WERI-Rb-1 (cell line): ENCODE measurements at places on chromosomes 12 and 14.

- DNase-seq: no peak
Observed at GRCh38 chr12:31507966-31508365, 83.0 kb downstream of the DENND5B start.

- no peak for DNase-seq
Observed at GRCh38 chr12:51663390-51663789, 72.4 kb downstream of the SCN8A start.

- no peak for DNase-seq
Observed at GRCh38 chr12:78977304-78977867, 112.8 kb downstream of the SYT1 start.

DNA sequence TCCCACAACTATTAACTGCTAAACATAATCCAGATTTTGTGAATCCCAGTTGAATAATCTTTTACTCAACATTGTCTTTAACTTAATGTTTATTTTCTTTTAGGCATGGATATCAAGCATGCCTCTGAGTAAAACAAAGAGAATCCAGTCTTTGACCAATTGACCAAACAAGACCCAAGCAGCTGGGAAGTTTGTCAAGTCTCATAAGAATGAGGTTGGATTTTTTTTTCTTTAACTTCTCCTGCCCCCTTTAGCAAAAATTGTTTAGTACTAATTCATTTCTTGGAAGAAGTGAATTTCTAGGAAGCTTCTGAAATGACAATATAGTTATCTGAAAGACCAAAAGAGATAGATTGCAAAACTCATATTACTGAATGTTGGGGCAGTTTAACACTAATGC, 89.9 kb downstream of the OTOGL start:
- no peak for DNase-seq

DNA sequence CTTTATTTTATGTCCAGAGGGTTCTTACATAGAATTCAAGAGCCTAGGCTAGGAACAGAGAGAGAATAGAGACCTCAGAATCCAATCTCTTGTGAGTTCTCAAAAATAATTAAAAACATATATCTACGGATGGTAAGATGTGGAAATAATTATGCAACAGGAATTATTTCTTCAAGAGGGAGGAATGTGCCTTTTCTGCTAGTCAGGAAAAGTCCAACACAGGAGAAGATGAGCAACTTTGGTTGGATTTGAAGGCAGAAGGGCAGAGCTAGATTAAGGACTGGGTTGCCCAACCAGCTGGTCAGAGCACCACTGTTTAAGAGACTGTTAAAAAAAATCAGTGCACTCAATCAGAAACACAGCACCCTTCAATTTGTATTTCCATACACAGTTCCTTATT, 365.5 kb downstream of the ETNK1 start:
- DNase-seq: no peak

GRCh38 chr12:5987573-5987972, 42.5 kb upstream of the ANO2 start:
- DNase-seq: no peak

GRCh38 chr14:34496679-34497513, 34.9 kb upstream of the SPTSSA start:
- DNase-seq: no peak

DNA sequence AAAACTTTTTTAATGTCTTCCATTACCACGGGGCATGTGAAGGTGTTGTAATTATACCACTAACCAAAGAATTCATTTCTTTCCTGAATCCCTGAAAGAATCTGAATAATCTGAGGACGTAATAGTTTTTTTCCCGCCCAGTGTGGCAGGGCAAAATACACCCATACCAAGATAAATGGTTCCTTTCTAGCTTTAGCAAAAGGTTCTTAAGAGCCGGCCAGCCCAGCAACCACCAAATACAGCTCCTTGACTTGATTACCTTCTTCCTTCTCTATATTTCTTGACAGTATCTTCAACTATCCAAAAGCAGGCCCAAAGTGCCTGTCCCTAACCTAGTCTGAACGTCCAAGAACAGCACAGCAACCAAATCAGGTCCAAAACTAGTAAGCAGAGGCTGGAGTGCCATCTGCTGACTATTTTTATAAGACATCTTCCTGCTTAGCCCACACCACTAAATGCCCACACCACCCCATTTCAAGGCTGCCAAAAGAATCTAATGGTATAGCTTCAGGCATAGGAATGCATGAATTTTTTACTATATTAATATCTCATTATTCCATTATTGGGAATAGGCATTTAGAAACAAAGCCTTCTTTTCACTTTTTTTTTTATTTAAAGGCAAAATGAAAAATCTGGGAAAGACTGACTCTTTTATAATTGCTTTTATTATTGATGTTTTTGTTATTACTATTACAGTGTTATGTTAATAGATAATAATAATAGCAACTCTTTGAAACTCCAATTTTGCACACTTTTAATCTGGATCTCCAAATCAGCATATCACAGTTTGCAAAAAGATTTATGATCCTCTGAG, 524.4 kb downstream of the MED13L start:
- peak; percentile 43 for DNase-seq

DNA sequence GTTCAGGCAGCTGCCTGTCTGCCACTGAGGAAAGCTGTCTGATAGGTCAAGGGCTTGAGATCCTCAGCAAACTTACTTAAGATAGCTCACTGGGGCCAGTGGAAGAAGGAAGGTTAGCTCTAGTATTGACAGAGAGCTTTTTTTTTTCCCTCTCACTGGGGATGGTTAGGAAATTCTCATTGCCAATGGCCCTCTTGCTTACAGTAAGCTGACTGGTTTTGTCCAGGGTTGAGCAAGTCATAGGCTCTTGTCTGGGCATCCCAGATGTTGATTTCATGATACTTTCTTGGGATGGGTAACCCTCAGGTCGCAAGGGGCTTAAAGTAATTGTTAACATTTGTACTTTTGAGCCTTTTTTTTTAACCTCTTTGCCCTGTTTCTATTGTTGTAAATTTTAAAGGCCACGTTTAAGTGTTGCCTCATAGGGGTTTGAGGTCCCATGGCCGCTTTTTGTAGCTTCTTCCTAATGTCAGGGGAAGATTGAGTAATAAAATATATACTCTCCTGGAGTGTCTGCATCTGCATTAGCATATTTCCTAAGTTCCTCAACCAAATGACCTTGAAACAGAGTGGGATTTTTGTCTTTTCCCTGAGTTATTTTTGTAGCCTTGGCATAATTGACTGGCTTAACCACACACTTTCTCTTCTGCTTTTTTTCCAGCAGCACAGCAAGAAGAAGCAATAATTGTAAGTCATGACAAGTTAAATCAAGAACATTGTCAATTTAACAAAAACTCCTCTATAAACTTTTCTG, 716.0 kb downstream of the LRFN5 start:
- DNase-seq: no peak

DNA sequence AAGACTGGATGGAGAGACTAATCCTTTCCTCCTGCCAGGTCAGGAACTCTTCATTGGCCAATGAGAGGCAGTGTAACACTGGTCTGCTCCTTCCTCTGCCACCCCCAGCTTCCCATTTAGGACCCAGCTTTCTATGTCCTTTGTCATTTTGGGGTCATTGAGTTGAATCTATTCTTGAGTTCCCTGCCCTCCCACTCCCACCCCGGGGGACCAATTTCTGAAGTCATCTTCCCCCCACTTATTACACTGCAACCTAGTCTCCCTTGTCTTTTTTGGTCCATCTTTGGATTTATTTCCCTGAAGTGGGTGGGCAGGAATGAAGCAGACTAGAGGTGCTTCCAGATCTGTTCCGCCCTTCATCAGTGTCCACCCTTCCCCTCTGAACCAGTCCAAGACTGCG, 7.6 kb upstream of the ITGA5 start:
- DNase-seq: no peak

DNA sequence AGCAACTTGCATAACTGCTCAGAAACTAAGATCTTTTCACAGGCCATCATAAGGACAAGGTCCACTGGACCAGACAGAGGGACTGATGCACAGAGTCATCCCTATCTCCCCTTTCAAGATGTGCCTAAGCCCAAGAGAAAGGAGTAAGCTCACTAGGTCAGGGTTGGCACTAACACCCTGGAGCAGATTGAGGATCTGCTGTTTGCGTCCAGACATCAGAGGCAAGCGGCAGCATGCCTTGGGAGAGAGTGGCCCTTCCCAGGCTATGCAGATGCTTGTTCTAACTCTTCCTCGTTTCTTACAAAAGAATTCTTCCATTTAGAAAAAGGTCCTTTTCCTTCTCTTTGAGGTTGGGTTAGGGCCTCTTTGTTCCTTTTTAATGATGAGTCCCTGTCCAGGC, 187.2 kb downstream of the KCNA5 start:
- DNase-seq: no peak

- DNase-seq: no peak
Observed at GRCh38 chr14:38038986-38039385, 168.7 kb upstream of the SSTR1 start.

GRCh38 chr12:131101703-131102492, 148.2 kb downstream of the ADGRD1 start:
- no peak for DNase-seq

GRCh38 chr12:98635657-98636323, 8.8 kb downstream of the IKBIP start:
- no peak for DNase-seq

GRCh38 chr12:110436231-110436630, 13.9 kb downstream of the ARPC3 start:
- DNase-seq: no peak

GRCh38 chr14:105280525-105280924, 20.3 kb downstream of the BRF1 start:
- no peak for DNase-seq

DNA sequence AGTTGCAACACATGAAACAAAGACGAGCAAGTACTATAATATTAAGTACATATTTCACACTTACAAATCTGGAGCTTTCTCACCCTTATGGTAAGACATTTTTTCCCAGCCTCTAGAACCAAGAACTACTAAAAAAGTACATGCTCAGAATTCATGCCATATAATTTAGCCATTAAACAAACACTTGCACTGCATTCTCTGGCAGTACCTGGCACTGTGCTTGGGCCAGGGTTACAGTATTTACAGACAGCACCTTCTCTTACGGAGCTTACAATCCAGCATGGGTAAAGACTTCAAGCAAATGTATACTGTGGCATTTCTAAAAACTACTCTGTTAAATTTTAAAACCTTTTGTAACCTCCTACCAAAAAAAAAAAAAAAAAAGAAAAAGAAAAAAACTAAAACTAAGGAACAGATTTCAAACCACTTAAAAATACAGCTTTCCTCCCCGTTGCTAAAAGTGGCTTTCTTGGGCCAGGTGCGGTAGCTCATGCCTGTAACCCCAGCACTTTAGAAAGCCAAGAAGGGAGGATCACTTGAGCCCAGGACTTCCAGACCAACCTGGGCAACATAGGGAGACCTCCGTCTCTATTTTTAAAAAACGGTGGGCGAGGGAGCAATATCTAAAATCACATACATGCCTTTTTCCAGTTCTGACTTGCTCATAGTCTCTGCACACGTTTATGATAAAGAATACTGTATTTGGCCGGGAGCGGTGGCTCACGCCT, 956 bp downstream of the GNPTAB start:
- DNase-seq: no peak

DNA sequence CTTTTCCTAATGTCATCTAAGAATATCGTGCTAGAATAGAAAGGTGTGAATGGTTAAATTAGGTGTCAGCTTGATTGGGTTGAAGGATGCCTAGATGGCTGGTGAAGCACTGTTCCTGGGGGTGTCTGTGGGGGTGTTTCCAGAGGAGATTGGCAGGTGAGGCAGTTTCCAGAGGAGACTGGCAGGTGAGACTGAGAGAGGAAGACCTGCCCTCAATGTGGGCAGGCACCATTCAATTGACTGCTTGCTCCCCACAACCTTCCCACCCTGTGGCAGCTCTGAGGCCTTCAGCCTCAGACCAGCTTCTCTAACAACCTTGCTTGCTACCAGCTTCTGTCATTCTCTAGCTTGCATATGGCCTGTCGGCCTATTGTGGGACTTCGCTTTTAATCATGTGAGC, 9.2 kb downstream of the RNASE9 start:
- no peak for DNase-seq

DNA sequence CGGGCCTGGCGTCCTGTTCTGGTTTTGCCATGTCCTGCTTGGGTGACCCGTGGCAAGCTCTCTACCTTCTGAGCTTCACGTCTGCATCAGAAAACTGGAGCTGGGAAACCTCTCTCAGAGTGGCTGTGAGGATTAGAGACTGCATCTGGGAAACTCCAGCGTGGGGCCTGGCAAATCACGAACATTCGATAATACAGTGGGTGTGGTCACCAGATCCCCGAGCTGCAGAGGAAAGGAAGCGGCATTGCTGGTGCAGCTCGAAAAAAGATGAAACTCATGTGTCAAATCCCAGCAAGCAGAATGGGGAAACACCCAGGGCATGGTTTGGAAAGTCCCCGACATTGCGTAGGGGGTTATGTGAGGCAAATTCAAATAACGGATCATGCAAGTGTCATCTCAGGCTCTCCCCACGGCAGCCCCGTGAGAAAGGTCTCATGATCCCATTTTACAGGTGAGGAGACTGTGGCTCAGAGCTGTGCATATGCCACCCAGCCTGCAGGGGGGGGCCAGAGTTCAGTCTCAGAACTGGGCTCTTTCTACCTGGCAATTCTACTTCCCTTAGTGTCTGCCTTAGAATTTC, 98.1 kb upstream of the VRK1 start:
- DNase-seq: no peak

- DNase-seq: peak; percentile 79
Observed at GRCh38 chr12:48977290-48978281, 536 bp upstream of the WNT1 start.

- no peak for DNase-seq
Observed at GRCh38 chr14:56219666-56220413, 101.6 kb downstream of the PELI2 start.

DNA sequence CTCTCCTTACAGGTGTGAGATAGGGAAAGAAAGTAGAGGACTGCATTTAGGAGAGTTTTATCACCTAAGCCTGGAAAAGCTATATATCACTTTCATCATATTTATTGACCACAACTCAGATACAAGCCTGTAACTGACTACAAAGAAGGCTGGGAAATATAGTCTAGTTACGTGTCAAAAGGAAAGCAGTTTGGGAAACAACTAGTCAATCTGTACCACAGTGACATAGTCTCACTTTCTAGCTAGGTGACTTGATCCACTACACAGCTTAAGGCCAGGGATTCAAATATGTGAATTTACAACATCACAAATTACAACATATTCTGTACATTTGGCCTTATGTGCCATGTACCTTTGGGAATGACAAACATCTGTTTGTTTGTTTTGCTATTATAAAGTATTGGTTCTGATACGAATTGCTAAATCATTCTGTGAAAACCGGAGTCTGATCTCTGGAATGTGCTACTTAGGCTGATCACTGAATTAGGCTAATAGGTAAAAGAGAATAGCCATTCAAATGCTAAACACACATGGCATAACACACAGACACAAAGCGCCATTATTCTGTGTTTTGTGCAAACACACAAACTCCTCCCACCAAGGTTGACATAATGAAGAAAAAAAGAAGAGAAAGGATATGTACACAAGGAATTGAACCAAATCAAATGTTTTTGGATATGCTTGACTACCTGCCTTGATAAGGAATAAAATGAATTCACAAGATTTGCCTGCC, 279.8 kb downstream of the DUSP6 start:
- no peak for DNase-seq

DNA sequence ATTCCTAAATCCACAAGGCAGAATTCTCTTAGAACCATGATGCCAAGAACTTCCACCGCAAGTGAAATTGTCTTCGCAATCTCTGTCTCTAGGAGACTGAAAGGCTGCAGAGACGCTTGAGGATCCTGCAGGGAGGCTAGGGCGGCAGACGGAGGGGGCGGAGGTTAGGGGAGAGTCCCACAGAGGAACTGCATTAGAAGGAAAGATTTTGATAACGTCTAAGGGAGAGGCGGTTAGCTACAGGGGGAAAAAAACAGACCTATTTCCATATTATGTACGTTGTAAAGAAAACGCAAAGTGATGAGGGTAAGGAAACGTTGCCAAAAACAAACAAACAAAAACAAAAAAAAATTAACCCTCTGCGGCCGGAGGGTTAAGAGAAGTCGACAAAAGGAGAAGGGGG, 595 bp downstream of the KLHL28 start:
- DNase-seq: peak; percentile 57

- DNase-seq: no peak
Observed at GRCh38 chr12:32125455-32126084, 18.9 kb downstream of the BICD1 start.
